ENCODE measurements at places on chromosomes 12 and 14. TPM values are rescaled to one million over a fixed set of nuclear protein-coding genes. Genes with fewer than 3 reads are reported as not detected.

Gene RERG
- 0.28 TPM for total RNA-seq

Gene KCNH3
- 0.09 TPM for total RNA-seq

Gene SCNN1A
- total RNA-seq: 0.37 TPM

Gene L3HYPDH
- total RNA-seq: 46.6 TPM

Gene CPNE6
- total RNA-seq: not detected

Gene TAS2R43
- 1.3 TPM for total RNA-seq

Gene EPYC
- total RNA-seq: 0.09 TPM

Gene ZNF384
- 10.4 TPM for total RNA-seq

Gene FIGNL2
- under 0.01 TPM for total RNA-seq
